ENCODE measurements at places on chromosomes 3 and 15.

DNA sequence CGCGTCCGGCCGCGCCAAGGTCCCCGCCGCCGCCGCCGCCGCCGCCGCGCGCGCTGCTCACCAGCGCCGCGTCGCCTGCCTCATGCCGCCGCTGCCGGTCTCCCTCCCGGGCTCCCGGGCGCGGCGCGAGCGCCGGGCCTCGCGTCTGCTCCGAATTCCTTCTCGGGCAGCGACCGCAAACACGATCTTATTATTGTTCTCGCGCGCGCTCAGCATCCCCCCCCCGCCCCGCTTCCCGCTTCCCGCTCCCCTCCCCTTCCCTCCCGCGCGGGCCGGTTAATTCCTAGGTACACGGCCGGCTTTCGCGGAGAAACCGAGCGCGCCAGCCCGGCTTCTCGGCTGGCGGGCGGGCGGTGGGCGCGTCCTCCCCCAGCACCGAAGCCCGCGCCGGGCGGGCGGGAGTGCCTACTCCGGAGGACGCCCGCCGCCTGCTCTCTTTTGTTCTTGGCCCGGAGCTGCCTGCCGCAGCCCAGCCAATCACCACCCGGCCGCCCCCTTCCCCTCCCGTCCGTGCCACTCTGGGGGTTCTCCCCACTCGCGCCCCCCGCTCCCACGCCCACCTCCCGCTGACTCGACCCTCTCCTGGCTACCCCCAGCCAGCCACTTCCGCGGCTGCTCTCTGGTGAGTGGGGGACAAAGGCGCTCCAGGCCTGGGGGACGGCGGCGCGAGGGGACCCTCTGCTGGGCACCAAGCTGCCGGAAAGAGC is at the start of gene HDGFL3:
TSS of gene HDGFL3 (minus strand) at position 164 of the 707 bp plus-strand sequence. CDS start 409 bp downstream, outside the sequence.
- DNase-seq = peak; percentile 80

GRCh38 chr3:9862391-9863057 is 17.5 kb downstream of the CIDEC start:
- no peak for DNase-seq

GRCh38 chr3:21835264-21835663 is 84.3 kb upstream of the ZNF385D start:
- no peak for DNase-seq

DNA sequence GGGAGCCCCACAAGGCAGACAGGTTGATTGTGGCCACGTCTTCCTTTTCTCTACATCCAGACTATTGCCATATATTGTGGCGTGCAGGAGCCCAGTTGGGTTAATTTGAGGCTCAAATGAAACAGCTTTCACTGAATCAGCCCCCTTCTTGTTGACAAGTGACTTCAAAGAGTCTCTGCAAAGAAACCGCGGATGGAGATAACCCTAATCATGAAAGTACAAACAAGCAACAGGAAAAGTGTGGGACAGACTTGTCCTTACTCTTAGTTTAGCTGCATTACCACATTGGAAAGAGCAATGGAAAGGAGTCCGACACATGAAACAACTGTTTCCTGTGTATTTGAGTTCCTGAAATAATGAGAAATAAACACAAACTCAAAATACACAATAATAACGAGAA is 3.3 kb downstream of the TMEM40 start:
- DNase-seq = no peak

- DNase-seq = no peak
These were observed 89.7 kb downstream of the GMNC start for GRCh38 chr3:190772831-190773230.

- DNase-seq = no peak
These were observed 44.2 kb upstream of the BCL2A1 start for GRCh38 chr15:80015156-80015555.

GRCh38 chr15:68987676-68988075 is 26.8 kb upstream of the NOX5 start:
- DNase-seq = no peak

- no peak for DNase-seq
These were observed 218 bp upstream of the TRPC1 start for GRCh38 chr3:142723665-142723967.

GRCh38 chr3:157423337-157423736 is 13.3 kb upstream of the PTX3 start:
- DNase-seq = no peak

- DNase-seq = no peak
These were observed 8.1 kb downstream of the RRP9 start for GRCh38 chr3:51933471-51934138.

DNA sequence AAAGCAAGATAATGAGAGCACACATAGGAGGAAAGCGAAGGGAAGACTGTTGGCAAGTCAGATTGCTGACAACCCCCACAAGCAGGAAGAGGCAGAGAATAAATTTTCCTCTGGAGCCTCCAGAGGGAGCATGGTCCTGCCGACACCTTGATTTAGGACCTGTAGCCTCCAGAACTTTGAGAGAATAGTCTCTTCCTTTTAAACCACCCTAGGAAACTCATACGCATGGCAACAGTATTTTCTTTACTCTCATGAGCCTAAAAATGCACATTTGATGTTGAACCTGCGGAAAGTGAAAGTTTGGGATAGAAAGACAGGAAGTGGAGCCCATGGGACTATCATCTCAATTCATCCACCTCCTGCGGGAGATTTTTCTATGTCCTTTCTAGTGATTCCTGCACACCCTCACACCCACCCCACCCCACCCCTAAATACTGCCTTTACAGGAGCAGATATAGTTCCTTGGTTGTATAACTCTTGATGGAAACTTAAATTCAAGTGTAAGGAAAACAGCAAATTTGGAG is 116.7 kb upstream of the LPP start:
- no peak for DNase-seq

DNA sequence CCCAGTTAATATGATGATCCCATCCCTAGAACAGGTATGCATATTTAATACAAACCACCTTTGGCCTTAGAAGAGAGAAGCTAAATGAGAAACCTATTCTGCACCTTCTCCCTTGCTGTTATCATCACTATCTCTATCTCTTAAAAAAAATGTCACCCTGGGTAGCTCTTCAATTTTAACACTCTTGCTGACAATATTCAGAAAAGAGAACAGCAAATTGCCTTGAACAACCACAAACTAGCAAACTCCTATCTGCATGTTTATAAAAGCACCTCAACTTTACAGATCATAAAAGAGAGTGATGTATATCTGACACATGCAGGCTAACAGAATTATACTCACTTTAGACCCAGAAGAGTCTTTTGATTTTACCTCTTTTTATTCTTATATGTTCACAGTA is 7.4 kb downstream of the TOP2B start:
- no peak for DNase-seq

DNA sequence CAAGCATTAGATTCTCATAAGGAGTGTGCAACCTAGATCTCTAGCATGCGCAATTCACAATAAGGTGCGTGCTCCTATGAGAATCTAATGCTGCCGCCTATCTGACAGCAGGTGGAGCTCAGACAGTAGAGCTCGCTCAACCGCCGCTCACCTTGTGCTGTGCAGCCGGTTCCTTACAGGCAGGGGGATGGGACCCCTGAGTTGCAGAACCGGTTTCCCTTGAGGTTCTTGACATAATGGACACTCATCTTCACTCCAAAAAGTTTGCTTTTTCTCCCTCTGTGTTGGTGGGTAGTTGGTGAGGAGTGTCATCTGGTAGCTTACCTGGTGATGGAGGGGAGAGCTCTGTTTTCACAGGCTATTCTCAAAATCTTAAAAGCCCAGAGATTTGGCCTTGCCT is 324.0 kb upstream of the TBL1XR1 start:
- no peak for DNase-seq

- no peak for DNase-seq
These were observed 64.7 kb upstream of the ARL6 start for GRCh38 chr3:97699889-97700288.

DNA sequence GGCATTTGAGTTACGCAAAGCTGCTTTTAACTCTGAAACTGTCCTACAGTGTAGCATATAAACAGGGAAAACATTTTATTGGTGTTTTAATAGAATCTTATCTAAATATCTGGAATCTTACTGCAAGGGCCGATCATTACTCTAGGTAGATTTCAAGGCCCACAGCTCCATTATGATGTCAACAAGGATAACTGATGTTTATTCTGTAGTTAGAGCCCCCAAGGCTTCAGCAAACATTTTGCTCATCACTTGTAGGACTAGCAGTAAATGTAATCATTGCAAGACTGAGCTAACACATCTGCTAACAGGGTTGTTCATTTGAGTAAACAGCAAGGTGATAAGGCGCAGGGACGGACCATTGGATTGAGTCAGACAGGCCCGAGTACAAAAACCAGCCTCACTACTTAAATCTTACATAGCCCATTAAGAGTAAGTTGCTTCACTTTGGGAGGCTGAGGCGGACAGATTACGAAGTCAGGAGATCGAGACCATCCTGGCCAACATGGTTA is 332.5 kb upstream of the TPRG1 start:
- no peak for DNase-seq

DNA sequence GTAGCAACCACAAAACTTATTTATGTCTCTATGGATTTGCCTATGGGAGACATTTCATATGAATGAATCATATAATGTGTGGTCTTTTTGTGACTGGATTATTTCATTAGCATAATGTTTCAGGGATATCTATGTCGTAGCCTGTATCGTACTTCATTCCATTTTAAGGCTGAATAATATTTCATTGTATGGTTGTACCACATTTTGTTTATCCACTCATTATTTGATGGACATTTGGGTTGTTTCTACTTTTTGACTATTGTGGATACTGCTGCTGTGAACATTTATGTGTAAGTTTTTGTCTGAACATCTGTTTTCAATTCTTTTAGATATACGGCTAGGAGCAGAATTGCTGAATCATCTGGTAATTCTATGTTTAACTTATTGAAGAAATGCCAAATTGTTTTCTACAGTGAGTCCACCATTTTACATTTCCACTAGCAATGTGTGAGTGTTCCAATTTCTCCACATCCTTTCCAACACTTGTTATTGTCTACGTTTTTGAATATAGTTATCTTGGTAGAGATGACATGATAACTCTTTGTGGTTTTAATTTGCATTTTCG is 134.4 kb upstream of the DAZL start:
- DNase-seq = no peak

- DNase-seq = no peak
These were observed 217.7 kb upstream of the CGNL1 start for GRCh38 chr15:57158589-57158988.

- no peak for DNase-seq
These were observed 53.8 kb downstream of the FSIP1 start for GRCh38 chr15:39728845-39729244.

GRCh38 chr3:111989061-111989678 is 9.6 kb upstream of the TAGLN3 start:
- no peak for DNase-seq

DNA sequence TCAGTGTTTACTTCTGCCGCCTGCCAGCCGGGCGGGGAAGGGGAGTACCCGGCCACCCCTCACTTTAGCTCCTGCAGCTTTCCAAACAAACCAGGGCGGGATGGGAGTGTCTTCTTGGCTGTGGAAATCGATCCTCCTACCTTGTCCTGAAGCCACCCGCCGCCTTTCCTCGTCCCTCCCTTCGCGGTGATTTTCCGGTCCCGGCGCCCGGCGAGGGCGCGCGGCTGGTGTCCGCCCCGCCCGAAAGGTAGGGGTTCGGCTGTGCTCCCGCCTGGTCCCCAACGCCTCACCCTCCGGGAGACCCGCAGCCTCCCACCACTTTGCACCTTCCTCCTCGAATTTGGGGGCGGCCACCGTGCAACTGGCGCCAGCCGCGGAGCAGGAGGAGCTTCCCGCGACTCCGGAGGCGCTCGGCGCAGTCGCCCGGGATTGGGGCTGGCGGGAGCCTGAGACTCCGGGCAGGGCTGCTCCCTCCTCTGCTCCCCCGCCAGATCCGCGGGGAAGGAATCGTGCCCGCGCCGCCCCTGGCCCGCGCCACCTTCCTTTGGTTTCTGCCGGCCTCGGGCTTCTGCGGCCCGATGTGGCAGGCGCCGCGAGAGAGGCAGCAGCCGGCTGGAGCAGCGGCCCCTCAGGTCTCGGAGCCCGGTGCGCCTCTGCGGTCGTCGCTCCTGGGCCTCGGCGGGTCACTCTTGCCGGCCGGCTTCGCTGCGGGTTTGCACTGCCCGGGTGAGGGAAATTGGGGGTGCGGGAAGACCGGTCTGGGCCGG is 30.7 kb upstream of the ST3GAL6 start:
- peak; percentile 52 for DNase-seq

DNA sequence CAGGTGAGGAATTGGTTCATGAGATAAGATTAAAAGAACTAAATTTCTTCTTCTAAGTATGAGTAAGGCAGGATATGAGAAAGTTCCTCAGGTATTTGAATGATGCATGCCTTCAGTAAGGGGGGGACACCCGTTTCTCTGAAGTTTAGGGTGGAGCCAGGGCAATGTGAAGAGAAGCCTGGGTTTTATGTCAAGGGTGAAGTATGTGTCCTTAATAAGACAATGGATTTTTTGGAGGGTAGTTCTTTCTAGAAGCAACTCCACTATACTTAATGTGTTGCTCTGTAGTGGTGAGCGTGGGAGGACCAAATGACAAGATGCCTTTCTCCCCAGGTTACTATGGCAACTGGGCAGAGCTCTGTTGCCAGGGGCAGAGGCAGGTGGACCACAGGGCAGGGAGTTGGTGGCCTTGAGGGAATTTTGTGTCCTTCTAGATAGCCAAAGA is 44.0 kb downstream of the PHLDB2 start:
- peak; percentile 73 for DNase-seq

DNA sequence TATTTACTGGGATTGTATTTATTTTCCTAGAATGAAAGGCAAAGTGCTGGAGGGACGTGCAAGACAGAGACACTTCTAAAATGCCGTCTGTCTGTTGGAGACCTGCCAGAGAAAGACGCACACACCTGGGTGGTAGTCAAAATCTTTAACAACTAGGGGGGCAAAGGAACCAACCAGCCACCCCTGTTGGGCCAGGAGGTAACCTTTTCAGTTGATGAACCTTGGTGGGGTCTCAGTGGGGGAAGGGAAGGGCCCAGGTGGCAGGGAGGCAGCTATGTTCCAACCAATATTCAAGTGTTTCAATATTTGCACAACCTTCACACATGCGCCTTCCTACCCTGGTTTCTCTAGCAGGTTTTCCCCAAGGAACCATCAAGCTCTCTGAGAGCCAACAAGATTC is 99.0 kb downstream of the MEGF11 start:
- DNase-seq = no peak

DNA sequence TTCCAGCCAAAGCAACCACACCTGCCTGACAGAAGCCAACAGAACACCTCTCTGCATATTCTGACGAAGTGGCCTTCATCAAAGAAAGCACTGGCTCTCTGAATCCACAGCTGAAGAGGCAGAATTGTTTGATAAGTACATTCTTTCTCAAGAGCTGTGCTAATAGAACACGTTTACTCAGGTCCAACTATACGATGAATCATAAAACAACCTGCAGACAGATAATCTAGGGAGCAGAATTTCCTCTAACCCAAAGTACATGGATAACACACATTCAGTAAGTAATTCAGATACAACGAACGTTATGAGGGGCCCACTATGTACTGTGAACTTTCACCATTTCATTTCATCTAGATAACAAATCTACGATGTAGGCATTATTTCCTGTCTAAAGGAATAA is 25.4 kb downstream of the ALDH1A2 start:
- no peak for DNase-seq

All from RWPE2 (cell line).